Hypothalamus (tissue), 51 donors: ENCODE measurements at places on chromosomes 7 and 10.
A peak's percentile ranks its signal among the peaks of the same experiment; 100 is the strongest.

DNA sequence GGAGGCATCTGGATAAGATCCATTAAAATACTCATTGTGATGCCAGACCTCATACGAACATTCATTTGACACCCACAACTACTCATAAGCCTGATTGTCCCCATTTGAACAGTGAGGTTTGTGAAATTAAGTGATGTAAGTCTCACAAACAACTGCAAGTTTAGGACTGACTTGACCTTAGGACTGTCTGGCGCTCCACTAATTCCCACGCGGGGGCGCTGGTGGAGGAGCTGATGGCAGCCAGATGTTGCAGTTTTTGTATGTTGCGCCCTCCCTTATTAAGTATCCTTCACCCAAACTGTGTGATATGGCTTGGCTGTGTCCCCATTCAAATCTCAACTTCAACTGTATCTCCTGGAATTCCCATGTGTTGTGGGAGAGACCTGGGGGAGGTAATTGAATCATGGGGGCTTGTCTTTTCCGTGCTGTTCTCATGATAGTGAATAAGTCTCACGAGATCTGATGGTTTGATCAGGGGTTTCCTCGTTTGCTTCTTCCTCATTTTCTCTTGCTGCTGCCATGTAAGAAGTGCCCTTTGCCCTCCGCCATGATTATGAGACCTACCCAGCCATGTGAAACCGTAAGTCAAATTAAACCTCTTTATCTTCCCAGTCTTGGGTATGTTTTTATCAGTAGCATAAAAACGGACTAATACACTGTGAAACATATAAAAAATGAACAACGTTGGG, 20.3 kb upstream of the TIAL1 start:
- DNase-seq = no peak

GRCh38 chr10:78688230-78688900, 380.4 kb upstream of the ZMIZ1 start:
- no peak for DNase-seq

GRCh38 chr7:120732256-120732655, 125.7 kb downstream of the TSPAN12 start:
- no peak for DNase-seq

GRCh38 chr10:24825551-24825950, 101.9 kb upstream of the ARHGAP21 start:
- no peak for DNase-seq

DNA sequence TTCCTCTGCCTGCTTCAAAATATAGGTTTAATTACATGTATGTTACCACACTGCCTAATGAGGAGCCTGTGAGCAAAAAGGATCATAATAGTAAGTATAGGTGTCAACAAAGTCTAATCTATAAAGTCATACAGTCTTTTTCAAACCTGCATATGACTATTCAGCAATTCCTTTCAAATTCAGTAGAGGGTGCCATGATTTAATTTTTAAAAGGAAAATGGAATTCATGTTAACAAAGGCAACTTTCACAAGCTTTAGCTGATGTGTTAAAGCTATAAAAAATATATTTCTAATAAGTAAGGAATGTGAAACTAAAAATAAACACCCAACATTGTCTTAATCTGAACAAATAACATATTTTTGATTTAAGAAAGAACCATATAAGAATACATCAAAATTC, 52.1 kb downstream of the MPP7 start:
- no peak for DNase-seq

DNA sequence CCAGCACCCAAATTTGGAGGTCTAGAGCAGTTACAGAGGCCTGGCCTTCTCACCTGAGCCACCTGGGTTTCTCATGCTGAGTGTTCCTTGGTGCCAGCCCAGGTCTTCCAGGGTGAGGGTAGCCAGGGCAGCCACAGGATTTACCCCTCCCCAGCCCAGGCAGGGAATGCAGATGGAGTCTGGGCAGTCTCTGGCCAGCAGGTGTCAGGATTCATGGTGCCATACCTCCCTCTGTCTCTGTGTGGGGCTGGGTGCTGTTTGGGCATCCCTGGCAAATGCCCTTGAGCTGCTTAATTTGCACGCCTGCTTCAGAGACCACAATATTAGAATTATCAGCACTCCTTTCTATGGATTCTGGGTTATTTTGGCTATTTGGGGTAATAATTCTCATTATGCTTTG, 246.7 kb downstream of the GFRA1 start:
- no peak for DNase-seq

- no peak for DNase-seq
These were observed 53.0 kb upstream of the NFKB2 start for GRCh38 chr10:102342458-102342857.

GRCh38 chr7:93715234-93715633, 140.7 kb upstream of the CALCR start:
- no peak for DNase-seq

DNA sequence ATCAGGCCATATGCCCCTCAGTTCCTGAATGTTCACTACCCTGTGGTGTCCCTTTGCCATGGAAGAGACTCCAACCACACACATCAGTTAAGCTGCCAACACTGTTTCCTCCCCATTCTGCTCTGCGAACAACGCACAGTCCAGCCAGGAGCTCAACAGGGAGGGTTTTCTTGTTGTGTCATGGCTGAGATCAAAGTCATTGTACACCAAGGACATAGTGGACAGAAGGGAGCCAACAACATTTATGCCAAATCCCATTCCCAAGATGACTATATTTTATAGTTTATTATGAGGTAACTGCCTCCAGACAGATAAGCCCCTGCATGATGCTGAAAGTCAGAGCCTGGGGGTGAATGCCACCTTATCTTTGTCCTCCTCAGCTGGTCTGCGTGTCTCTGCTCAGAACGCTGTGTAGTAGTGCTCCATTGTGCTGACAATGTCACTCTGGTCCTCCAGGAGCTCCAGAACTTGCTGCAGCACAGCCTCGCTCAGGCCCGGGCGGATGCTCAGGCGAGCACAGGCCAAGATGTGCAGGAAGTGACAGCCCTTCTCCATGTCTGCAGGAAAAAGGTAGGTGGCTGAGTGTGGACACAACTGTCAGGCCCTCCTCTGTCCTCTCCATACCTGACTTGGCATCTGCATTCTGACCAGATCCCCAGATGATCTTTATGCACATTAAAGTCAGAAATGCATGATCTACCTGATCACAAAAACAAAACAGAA, 27.1 kb upstream of the SH3PXD2A start:
- DNase-seq = no peak

DNA sequence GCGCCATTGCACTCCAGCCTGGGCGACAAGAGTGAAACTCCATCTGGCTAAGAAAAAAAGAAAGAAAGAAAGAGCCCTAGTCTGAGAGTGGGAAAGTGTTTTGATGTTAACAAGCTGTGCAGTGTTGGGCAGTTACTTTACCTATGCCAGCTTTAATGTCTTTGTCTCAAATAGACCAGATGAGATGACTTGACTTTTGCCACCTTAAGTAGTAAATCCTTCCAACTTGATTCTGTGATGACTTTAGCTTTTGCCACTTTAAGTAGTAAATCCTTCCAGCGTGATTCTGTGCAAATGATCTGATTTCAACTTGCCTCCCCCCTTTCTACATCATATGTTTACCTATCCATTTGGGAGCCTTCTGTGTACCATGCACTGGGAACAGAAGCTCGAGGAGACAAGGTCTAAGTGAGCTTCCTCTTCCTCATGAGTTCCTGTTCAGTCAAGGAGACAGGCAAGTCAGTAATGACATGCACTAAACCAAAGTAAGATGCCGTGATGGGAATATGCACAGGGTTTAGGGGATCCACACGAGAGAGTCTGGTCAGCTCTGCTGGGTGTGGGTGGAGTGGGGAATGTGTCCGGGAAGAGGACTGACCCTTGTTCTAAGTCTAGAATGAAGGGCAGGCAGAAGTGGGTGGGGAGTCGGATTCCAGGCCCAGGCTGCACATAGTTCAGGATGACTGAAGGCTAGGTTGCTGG, 17.2 kb downstream of the INPP5F start:
- no peak for DNase-seq

DNA sequence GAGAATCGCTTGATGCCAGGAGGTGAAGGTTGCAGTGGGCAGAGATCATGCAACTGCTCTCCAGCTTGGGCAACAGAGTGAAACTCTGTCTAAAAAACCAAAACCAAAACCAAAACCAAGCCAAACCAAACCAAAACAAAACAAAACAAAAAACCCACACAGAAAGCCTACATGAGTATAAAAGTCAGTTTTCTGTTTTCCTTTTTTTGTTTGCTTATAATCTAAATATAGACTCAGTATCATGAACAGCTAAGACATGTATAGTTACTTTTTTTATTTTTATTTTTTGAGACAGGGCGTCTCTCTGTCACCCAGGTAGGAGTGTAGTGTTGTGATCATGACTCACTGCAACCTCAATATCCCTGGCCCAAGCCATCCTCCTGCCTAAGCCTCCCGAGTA, 16.8 kb upstream of the MTPN start:
- DNase-seq = no peak

GRCh38 chr7:88396948-88397322, 90.2 kb upstream of the STEAP4 start:
- DNase-seq = no peak

DNA sequence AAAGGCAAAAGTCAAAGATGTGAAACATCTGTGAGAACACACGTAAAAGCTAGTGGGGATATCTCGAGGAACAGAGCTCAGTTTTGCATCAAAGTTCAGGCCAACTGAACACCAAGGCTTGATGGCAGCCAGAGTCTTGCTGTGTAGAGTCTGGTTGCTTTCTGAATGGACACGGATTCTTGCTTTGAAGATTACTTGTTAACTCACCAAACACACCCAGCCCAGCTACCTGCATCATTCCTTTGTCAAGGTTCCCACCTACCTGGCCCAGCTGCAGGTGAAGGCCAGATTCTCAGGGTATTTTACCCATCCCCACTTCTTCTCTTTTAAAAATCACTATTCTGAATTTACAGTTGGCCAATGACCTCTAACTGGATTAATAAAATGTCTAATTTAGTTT, 174.4 kb upstream of the PHYHIPL start:
- DNase-seq = no peak

DNA sequence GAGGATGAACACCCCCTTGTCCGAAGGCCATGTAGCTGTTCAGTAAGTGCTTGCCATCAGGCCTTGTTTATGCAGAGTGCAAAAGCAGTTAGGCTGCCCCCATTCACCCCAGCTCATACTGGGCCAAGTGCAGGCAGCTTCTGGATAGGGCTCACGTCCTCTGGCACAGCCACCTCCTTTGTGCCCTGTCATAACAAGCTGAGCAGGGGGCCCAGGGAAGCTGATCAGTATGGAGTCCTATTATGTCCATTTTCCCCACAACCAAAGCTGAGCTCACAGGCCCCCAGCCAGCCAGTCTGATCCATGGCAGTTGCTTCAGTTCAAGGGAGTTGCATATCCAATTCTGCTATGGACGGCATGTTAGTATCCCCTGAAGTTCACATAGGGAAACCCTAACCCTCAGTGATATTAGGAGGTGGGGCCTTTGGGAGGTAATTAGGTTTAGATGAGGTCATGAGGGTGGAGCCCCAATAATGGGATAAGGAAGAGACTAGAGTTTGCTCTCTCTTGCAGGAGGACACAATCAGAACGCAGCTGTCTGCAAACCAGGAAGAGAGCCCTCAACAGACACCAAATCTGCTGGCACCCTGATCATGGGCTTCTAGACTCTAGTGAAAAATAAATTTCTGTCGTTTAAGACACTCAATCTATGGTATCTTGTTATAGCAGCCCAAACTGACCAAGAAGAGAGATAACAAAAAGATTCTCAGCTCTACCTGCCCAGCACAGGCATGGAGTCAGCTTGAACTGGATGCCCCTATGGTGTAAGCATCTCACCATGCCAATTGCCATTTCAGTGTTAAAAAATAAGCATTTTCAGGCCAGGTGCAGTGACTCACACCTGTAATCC, 155.9 kb downstream of the FGFR2 start:
- peak; percentile 20 for DNase-seq

GRCh38 chr7:127943541-127944521, 87.4 kb downstream of the LRRC4 start:
- DNase-seq = peak; percentile 69

DNA sequence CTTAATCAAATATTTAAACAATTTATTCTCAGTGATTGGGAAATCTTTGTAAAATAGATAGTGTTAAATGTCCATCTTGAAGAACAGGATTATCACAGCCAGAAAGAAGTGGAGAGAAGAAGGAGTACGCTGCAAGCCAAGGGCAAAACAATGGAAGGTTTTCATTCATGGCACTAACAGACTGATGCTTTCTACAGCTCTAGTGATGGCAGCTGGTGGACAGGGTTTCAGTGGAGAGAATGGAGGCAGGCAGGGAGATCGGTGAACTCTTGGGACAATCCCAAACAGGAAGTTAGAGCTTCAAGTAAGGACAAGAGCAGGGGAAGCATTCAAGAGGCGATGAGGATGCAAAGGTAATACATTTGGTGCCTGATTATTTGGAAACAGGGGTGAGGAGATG, 207.0 kb downstream of the JAZF1 start:
- no peak for DNase-seq

DNA sequence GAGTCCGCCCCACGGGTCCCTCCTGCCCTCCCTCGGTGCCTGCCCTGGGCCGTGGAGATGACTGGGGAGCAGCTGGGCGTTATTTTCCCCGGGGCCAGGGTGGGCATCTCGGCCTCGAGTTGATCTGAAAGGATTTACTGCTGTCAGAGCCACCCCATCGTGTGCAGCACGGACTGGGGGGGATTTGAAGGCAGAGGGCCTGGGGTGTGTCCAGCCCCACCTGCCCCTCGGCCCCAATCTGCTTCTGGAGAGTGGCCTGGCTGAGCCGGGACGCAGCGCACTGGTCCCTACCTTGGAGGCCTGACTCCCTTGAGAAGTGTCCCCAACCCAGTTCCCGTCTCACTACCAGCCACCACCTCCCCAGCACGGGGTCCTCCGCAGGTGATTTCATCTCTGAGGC, 24.2 kb upstream of the PFKFB3 start:
- DNase-seq = no peak

GRCh38 chr10:34150103-34150502, 665.0 kb downstream of the PARD3 start:
- no peak for DNase-seq

DNA sequence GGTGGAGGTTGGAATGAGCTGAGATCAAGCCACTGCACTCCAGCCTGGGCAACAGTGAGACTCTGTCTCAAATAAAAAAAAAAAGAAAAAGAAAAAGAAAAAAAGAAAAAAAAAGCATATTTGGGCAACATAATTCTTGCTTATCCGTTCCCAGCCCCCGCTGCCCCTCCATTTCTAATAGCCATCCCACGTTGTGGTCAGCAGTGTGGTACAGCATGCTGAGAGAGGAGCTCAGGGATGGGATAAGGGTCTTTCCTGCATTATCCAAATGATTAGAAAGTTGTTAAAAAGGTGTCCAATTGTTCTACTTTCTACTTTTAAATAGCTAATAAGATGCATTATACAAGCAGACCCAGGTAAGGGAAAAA, 104.9 kb upstream of the ZNF92 start:
- DNase-seq = no peak

DNA sequence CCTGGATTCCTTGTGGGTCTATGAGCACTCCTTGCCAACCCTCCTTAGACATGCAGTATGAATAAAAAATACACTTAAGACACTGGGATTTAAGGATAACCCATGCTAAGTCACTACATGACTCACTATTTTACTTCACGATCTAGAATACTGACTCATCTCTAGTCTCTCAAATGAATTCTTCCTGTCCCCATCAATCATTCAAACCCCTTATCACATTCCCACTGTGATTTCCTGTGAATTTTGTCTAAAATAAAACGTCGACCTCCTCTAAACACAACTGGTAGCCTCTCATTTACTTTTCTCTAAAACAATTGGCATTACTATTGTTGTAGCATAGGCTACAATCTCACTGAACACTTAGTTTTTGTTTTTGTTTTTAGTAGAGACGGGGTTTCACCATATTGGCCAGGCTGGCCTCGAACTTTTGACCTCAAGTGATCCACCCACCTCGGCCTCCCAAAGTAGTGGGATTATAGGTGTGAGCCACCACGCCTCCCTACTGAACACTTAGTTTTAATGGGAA, 3.9 kb upstream of the IQUB start:
- no peak for DNase-seq
